Right renal cortex interstitium (tissue), 3 donors: ENCODE measurements at places on chromosomes 12 and 14.

- DNase-seq = no peak
These were observed 6.0 kb upstream of the NUDT14 start for GRCh38 chr14:105187116-105187515.

DNA sequence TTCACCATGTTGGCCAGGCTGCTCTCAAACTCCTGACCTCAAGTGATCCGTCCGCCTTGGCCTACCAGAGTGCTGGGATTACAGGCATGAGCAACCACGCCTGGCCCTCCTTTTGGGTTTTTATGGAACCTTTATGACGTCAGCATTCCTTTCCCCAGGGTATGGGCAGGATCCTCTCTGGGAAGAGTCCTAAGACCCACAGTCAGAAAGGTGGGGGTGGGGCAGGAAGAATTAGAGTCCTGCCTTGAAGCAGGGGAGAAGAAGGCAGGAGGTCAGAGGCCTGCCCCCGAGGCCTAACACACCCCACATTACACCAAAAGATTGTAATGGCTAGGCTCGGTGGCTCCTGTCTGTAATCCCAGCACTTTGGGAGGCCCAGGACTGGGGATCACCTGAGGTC lies 30.8 kb upstream of the CDK17 start:
- DNase-seq = no peak

DNA sequence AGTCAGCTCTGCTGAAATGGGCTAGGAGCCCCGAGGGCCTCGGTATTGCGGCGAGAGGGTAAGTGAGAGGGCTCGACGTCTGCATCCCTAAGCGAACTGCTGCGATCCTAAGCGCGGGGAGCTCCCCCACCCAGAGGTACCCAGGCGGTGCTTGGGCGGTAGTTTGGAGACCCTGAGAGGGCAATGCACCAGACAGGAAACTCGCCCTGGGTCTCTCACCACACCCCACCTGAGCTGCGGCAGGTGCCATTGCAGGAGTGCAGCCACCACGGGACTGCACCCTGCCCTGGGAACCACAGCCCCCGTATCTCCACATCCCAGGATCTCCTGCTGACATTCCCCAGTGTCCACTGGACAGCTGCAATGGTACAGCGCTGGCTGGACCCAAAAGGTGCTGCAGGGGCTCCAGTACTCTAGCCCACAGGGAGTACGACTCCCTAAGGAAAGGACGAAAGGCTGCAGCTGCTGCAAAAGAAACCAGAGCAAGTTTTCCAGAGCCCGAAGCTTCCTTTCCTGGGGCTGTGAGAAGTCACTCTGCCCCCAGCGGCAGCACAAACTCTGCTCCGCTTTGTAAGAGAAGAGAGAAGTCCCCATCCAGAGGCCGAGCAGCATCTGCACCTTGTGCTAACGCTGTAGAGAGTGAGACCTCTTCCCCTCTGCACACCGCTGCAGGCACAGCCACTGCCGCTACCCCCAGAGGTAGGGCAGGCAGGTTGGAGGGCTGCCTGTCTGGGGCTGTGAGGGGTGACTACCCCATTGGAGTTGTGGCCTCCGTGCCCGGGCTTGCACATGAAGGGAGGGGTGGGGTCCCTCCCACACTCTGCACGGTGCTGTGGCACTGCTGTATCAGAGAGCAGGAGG lies 31.1 kb upstream of the MON2 start:
- DNase-seq = peak; percentile 42

DNA sequence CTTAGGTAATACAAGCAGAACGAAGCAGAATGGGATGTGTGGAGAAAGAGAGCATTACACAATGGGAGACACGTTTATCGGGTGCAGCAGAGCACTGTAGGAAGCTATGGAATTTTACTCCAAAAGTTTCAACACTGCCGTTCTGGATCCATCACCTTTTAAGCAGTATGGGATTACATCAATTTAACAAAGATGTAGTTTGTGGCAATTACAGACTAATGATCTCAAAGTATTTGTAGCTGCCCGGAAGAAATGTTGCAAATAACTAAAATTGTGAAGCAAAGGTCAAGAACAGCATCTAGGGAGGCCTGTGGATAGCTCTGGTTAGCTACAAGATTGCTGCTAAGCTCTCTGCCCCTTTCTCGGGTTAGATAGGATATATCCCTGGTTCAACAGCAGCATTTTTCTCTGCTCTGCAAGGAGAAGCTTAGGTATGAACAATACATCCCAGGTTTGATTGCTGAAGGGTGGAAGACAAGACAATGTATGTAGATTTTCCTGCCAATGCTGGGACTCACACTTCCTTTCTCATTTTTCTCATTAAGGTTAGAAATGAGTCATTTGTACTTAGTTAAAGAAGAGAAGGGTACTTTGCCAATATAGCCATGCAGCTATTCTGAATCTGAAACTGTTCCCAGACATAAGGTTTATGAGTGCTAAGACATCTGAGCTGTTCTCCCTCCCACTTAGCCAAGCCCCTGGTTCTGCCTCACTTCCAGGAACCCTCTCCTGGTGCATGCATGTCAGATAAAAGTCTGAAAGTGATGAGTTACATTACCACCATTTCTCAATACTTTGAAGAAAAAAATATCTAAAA lies 75.0 kb upstream of the HIF1A start:
- no peak for DNase-seq

GRCh38 chr12:83067981-83068380 lies 381.3 kb downstream of the TMTC2 start:
- no peak for DNase-seq

DNA sequence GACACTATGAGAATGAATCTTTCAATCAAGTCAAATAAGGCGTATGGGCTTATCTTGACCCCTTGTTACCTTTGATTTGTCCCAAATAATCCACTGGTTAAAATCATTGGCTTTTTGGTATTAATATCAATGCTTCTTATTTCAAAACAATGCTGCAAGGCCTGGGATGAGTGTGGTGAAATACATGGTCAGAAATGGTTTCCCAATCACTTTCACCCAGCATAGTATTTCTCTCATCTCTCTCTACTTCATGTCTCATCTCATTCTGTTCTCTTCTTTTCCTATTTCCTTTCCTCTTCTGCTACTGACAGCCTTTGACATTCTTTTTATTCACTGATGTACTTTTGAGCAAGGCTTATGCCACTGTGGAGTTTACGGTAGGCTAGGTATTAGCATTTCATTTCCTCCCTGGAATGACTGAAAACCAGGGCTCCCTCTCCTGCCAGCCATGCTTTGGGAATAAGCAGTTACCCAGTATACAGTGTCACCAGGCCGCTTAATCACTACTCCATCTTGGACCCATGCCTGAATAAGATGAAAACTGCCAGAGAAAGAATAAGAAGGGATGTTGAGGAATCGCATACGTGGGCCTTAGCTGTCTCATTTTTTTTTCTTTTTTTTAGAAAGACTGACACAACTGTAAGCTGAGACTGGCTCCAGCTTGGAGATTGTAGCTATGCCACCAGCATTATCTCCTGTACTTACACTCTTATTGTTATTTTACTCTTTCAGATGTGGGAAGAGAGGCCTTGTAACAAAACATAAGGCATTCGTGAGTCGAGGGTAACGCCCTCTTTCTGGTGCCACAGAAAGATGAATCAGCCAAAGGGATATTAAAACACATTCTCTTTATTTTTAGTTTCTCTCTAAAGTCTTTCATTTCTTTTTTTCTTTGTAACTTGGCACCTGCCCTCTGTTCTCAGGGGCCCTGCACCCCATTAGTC lies 53.5 kb downstream of the IGF1 start:
- no peak for DNase-seq

DNA sequence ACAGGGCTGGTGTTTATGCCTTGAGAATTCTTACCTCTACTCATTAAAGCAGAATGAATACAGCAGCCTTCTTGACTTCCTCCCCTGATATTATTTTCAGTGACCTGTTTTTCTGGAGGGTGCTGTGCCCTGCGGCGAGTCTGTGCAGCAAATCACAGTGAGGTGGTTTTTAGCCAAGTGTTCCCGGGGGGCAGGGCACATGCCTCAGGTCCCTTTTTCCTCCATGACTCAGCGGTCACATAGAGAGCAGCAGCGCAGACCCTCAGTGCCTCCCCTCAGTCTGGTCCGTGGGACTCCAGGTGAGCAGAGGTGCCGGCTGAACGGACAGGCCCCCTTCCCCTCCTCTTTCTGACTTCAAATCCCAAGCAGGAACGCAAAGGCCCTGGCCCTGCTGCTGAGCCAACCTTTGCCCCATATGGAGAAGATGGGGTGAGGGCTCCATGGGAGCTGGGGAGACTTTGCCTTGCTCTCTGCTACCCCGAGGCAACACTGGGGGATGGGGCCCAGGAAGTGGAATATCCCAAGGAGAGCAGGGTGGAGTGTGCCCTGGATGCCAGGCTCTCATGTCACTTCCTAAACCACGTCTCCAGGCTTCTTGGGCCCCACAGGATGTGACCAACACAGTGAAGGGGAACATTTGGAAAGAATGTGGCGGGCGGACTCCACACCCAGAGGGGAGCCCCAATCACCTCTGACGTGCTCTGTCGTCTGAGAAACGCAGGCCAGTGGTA lies 90.0 kb downstream of the DHRS2 start:
- DNase-seq = no peak

DNA sequence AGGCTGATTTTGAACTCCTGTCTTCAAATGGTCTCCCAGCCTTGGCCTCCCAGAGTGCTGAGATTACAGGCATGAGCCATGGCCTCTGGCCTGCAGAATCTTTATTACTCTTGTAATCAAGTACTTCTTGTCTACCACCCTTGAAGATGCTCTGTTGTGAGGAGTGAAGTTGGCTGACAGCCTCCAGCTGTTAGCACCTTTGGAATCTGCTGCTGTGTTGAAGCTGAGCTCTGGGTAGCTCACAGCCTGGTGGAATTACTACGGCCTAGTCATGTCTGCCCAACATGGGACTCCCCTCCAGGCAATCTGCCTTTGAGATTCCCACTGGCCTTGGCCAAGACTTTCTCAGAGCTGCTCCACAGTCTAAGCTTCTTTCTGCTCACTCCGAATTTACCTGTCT lies 5.8 kb upstream of the C12orf75 start:
- no peak for DNase-seq

DNA sequence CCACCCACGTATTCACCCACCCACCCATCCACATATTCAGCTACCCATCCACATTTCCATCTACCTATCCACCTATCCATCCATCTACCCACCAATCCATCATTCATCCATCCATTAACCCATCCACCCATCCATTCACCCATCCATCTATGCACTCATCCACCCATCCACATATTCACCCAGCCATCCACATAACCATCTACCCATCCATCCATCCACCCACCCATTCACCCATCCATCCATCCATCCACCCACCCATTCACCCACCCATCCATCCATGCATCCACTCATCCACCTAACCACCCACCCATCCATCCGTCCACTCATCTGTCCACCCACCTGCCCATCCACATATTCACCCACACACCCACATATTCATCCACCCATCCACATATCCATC lies 70.5 kb downstream of the LGMN start:
- DNase-seq = no peak

GRCh38 chr12:2291182-2291832 lies 238.5 kb downstream of the CACNA1C start:
- no peak for DNase-seq

DNA sequence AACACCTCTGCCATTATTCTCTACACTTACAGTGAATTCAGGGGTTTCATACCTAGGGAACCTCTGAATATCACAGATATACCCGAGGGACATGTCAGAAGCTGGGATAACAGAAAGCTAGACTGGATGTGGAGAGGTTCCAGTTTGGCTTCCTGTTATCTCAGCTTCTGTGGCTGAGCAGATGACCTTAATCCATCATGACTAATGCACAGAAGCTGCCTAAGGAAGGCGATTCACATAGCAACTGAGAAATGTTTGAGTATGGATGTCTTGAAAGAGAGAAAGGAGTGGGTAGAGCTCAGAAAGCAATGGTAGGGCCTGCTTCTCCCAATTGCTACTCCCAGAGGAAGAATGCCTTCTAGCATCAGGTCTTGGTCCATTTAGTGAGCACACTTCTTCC lies 187.6 kb downstream of the RMST start:
- DNase-seq = no peak

DNA sequence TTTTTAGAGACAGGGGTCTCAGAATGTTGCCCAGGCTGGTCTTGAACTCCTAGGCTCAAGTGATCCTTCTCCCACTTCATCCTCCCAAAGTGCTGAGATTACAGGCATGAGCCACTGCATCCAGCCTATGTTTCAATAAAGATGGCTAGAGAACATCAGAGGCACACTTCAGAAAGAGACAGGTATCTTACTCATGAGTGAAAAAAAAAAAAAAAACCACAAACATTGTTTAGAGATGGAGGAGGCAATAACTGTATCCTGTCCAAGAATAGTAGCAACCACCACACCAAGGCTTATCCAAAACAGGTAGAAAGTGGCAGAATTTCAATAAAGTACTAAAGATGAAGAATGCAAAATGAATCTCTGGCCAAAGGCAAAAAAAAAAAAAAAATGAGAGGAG lies 30.3 kb downstream of the EEA1 start:
- DNase-seq = no peak

DNA sequence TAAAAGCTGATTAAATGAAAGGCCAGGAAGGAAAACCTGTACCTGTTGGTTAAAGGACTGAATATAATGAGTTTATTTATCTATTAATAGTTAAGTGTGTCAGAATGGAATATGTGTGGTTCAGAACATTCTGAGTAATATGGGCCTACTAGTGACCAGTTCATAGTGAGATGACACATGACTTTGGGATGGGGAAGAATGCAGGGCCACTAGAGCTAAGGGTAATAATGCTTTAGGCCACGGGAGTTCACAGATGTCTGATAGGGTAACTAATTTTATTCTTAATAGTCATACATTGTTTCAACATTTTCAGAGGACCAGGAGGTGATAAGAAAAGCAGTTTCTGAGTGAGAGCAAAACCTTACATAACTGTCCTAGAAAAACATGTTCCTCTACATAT lies 247.8 kb upstream of the OR4E1 start:
- no peak for DNase-seq

GRCh38 chr14:88882236-88882635 lies 57.8 kb downstream of the TTC8 start:
- DNase-seq = no peak

DNA sequence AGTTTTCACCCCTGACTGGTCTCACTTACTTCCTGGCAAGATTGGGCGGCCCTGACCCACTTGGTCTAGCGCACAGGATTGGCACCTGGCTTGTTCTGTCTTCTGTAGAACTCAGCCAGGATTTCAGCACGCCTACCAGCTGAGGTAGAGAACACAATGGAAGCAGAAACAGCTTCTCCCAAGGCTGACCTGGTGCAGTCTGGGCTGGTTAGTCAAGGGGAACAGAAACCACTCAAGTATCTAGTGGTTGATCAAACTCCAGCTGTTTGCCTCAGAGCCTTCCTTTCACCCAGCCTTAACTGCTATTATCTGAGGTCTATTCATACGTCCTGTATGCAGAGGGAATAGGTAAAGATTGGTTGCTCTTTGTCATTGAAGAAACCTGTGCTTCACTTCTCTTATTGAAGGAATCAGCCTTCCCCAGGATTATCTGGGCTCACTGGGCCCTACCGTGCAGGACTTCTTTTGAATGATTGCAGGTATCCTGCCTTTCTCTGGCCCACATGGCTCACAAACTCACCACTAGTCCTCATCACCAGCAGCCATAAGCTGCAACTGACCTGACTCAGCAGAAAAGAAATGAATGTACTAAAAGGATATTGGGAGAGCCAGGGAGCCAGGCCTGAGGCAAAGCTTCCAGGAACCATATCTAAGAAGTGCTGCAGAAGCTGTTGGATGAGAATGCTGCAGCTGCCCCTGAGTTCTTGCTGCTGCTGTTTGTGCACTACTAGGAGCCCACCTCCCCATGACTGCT lies 2.5 kb upstream of the PLEKHD1 start:
- DNase-seq = no peak

- DNase-seq = no peak
These were observed 1098.0 kb downstream of the BCL11B start for GRCh38 chr14:98174041-98174440.
